Hematopoietic multipotent progenitor cell treated with erythropoietin and hydrocortisone succinate and interleukin-3 and kit ligand, for 4 days (in vitro differentiated cells): ENCODE measurements at places on chromosomes 6 and 20.

DNA sequence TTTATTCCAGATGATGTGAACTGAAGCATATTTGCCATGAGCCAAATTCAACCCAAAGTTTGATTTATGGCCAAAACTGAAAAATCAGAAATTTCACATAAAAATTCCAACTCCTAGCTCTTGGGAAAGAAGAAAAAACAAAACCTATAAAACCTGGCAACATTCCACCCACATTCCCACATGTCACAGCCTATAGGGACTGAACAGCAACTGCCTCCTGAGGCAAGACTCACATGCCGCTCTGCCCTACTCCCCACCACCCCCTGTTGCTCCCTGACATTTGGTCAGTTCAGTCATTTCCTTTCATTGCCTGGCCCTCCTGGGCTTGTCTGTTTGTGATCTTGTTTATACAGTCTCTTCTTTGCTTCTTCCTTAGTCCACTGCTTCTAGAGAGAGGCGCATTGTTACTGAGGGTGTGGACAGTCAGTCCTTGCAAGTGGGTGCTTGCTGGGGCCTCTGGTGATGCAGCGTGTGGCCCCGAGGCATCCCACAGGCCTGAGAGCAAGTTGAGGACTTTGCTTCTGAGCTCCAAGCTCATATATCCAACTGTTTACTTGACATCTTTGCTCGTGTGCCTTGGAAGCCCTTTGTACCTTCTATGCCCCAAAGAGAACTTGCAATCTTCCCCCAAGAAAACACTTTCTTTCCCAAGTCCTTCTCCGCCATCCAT, 31.4 kb downstream of the NFATC2 start:
- DNase-seq = no peak

DNA sequence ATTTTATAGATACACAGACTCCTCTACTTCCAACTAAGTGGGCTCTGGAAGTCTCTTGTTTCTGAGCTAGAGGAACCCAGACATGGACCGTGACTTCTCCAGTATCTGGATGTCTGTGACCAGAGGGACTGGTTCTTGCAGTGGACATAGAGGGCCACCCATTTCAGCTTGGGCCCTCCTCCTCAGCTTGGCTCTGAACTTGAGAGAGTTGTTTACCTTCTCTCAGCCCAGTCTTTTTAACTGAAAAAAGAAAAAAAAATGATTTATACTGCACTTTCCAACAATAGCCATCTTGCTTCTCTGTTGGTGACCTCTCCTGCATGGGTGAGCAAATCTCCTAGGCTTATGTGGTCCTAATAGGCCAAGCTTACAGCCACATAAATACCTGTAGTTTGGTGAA, 60.3 kb upstream of the TMEM181 start:
- no peak for DNase-seq

- no peak for DNase-seq
Observed at GRCh38 chr20:50708845-50709635, 17.7 kb upstream of the RIPOR3 start.

- DNase-seq = peak; percentile 38
Observed at GRCh38 chr6:28490205-28490890, 25.2 kb downstream of the GPX6 start.

GRCh38 chr6:51901766-51902764, 185.3 kb downstream of the PKHD1 start:
- DNase-seq = no peak

DNA sequence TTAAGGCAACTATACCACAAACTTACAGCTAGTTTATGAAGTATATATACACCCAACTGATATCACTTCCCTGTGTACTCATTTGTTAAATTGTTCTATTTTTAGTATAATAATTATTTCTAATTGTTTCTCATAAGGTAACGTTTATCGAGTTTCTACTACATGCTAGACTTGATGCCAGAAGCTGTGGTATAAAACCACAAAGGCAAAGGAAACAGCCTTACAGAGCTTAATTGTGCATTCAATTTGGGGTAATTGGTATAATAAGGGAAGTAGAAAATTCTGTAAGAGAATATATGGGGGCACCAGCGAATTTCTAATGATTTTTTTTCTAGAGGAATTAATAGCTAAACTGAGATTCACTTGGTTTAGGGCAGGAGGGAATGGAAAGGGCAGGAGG, 183.9 kb downstream of the GRM1 start:
- DNase-seq = peak; percentile 37

DNA sequence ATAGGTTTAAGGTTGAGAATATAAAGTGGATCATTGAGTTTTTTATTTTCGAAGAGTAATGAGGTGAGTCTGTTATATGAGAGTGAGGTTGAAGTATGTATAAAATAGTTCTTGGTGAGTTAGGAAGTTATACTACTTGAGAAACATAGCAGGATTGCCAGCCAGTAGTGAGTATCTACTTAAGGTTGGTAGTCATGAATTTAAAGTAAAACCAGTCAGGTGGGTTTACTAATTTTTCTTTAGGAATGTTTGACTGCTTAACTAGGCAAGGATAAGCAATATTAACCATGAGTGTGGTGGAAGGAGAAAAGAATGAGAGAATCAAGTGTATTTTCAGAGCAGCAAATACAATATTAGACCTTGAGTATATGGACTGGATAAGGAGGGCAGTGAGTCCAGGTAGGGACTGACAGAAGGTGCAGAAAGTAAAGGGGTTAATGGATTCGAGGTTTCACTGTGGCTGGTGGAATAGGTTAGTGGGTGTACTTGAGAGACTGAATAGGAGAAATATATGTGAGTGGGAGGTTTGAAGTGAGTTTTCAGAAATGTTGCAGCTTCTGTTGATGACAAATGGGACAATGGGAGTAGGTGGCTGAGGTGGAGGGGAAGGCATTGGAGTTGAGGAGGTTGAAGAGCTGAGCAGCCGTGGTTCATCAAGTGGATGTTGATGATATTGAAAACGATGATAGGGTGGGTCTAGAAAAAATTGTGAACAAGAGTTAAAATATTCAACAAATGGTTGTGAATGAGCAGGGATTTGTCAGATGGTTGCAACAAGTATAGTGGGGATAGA, 232.5 kb upstream of the ASCC3 start:
- DNase-seq = no peak

DNA sequence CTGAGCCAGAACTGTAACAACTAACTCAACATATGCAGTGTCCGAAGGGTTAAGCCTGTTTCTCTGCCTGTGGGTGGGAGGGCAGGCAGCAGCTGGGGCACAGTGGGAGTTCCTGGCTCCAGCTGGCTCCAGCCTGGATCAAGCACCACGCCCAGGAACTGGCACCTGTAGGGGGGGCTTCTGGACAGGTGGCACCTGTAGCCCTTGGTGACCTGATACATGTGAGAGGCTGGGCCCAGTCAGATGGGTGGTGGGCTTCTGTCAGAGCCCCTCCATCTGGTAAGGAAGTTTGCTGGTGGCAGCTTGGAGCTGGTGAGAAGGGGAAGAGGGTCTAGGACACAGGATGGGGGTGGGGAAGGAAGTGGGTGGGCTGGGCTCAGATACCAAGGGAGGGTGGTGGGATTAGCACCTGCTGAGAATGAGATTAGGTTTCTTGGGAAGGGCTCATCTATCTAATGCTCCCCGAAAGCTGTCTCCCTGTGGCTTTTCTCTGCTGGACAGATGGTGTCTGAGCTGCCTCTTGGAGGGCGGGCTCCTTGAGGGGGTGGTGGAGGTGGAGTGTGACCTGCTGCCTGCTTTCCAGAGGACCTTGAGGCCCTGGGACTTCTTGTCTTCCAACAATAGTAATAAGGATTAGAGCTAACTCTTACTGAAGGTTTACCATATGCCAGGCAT, 28.5 kb downstream of the BCL2L1 start:
- peak; percentile 58 for DNase-seq

DNA sequence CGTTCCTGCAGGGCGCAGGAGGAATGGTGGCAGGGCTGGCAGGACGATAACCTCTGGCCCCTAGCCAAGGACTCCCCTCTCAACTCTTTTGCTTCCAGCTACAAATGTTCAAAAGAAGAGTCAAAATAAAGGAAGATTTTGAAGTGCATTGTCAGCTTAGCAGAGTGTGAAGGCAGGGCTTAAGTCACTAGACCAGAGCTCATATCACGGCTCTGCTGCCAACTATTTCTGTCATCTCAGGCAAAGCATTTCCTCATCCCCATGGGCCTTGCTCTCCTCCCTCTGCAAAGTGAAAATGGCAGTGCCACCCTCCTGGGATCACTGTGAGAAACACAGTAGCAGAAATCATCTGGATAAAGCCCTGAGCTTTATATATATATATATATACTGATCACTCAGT, 36.7 kb downstream of the CFAP61 start:
- DNase-seq = no peak

GRCh38 chr6:21143645-21144044, 449.9 kb upstream of the SOX4 start:
- no peak for DNase-seq

DNA sequence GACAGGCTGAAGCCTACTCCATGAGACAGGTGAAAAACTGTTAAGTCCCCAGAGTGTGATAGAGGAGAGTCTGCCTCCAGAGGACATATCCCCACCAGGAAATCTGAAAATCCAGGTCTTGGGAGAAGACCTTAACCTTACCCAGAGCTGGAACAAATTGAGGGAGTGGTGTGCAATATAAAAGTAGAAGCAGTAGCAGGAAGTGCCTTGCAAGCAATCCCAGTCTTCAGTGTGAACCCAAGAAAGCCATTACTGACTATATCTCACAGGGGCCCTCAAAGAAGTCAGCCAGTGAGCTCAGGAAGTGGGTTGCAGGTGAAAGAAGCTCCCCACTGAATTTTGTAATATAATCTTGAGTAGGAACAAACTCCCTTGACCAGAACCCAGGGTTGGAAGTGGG, 41.9 kb upstream of the PKIB start:
- no peak for DNase-seq

- peak; percentile 95 for DNase-seq
Observed at GRCh38 chr6:87723170-87724078, 21.4 kb upstream of the AKIRIN2 start.

- DNase-seq = no peak
Observed at GRCh38 chr20:47237715-47238114, 118.8 kb downstream of the ZMYND8 start.

GRCh38 chr6:43334466-43335095, 26.0 kb upstream of the CRIP3 start:
- peak; percentile 68 for DNase-seq

- peak; percentile 17 for DNase-seq
Observed at GRCh38 chr6:17673543-17674254, 33.0 kb downstream of the NUP153 start.

- DNase-seq = no peak
Observed at GRCh38 chr6:85364344-85364743, 85.5 kb upstream of the NT5E start.
